Activated CD8-positive, alpha-beta T cell treated with anti-CD3 and anti-CD28 coated beads, Interleukin-2, amount 10 ng/mL, durations not matched to agents 7 days and 5 days (primary cell): ENCODE measurements at places on chromosomes 6 and 20. TPM values are rescaled to one million over a fixed set of nuclear protein-coding genes. Genes with fewer than 3 reads are reported as not detected.

The WFDC5 gene
- total RNA-seq, result not detected

The HELZ2 gene
- total RNA-seq, result 99.1 TPM

The MAS1 gene
- not detected for total RNA-seq

The GRM4 gene
- not detected for total RNA-seq

The MOXD1 gene
- not detected for total RNA-seq

The SLC22A7 gene
- total RNA-seq, result not detected

The PLCB4 gene
- not detected for total RNA-seq

The ASIP gene
- total RNA-seq, result not detected

The OPRM1 gene
- total RNA-seq, result not detected

The PGC gene
- not detected for total RNA-seq

The FRMD1 gene
- not detected for total RNA-seq

The LTB gene
- 613 TPM for total RNA-seq

- no peak for DNase-seq
These were observed 137.5 kb upstream of the AGPAT4 start for GRCh38 chr6:161411265-161411944.

GRCh38 chr6:14595751-14596150 is 478.2 kb downstream of the CD83 start:
- no peak for DNase-seq

GRCh38 chr6:15331629-15332251 is 85.9 kb downstream of the JARID2 start:
- no peak for DNase-seq

GRCh38 chr6:119966484-119966883 is 616.9 kb upstream of the MAN1A1 start:
- DNase-seq, result peak; percentile 37

- DNase-seq, result no peak
These were observed 235.7 kb downstream of the MYLK4 start for GRCh38 chr6:2514965-2515543.

GRCh38 chr6:89198235-89198634 is 18.9 kb downstream of the GABRR1 start:
- no peak for DNase-seq

- no peak for DNase-seq
These were observed 5.4 kb upstream of the POU3F2 start for GRCh38 chr6:98828941-98829411.

- no peak for DNase-seq
These were observed 26.6 kb upstream of the FBXL4 start for GRCh38 chr6:98974309-98974708.

GRCh38 chr6:39084506-39084905 is 30.5 kb downstream of the SAYSD1 start:
- DNase-seq, result no peak

- DNase-seq, result no peak
These were observed 530.4 kb upstream of the MARCKS start for GRCh38 chr6:113326781-113327180.

DNA sequence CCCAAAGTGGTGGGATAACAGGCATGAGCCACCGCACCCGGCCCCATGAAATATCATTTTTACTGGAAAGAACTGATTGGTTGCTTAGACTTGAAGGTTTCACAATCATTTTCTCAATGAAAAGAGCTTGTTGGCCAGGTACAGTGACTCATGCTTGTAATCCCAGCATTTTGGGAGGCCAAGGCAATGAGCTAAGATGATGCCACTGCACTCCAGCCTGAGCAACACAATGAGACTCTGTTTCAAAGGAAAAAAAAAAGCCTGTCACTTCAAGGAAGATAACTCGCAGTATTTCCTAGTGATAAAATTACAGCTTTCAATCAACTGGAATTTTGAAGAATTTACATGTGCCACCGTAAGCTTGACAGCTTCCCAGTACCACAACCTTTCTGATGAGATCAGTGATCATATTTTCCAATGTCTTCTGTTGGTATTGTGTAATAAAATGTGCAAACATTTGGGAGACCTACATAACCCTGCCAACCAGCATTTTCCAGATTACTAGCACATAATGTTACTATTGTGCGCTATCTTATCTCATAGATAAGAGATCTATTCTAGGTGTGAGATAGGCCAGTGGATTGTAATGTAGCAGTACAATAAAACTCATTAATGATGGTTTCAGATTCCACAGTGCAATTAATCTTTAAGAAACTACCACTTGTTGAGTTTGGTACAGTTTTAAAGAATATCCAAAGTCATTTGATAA is 7.2 kb downstream of the PNLDC1 start:
- DNase-seq, result no peak

DNA sequence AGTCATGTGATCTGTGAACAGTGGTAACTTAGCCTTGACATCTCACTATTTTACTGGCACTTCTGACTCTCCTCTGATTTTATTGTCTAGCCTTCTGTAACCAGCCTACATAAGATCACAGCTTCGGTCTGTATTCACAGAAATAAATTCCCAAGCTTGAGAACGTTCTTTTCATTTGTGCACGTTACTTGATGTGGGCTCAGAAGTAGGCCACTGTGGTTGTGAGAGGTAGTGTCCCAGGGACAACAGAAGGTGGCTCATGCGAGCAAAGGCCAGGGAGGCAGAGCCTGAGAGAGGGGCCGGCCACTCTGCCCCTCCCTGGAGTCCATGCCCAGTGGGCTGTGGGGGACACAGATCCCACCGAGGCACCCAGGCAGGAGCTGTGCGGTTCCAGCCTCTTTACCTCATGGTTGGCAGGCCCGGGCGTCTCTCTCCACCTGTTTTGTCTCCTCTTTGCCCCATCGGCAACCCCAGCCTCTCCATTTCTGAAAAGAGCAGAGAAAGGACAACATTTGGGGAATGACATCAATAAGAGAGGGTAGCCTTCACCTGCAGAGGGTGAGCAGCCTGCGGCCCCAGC is 207.5 kb upstream of the CST7 start:
- peak; percentile 16 for DNase-seq

GRCh38 chr6:41658636-41659035 is 20.4 kb downstream of the MDFI start:
- DNase-seq, result no peak

DNA sequence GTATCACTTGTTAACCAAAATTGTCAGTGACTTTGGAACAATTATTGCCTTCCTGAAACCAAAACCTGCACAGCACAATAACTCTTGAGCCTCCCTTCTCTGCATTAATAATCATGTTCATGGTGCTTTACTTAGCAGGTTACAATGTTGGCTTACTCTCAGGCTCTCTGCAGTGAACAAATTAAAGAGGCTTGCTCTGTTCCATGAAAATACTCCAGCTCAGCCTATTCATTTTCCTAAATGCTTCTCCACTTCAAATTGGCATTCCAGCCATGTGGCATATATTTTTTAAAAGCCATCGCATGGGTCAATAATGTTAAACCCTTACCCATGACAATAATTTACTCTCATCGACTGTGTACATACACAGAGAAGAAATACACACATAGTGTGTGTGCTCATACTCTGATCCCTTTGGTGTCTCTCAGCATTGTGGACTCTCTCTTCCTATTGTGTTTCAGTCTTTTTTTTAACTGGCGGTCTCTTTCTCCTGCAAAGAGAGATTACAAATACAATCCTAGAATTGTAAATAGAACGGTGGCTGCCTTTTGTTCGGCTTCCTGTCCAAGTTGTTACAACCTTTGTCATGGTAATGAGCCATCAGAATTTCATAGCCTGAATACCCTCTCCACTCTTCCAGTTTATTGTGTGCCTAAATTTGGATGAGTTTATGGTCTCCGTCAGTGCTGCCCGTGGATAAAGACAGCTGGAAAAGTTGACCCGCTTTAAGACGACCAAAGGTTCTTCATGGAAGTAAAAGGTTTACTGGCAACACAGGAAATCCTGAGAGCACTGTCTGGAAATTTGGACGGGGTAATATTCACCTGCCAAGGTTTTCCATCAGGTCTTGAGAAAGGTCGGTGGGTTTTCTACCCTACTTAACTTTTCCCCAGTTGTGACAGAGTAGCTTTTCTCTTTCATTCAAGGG is 263.6 kb downstream of the CD83 start:
- DNase-seq, result no peak

DNA sequence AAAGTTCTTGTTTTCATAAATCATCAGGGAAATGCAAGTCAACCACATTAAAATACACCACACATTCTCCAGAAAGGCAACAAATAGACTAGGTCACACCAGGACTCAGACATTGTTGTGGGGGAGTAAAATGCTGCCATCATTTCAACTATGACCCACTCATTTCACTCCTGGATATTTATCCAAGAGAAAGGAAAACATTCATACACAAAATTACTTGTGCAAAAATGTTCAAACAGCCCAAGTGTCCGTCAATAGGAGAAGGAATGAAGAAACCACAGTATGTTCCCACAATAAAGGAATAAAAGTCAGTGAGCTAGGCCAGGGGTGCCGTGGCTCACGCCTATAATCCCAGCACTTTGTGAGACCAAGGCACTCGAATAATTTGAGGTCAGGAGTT is 81.5 kb upstream of the QKI start:
- DNase-seq, result no peak

DNA sequence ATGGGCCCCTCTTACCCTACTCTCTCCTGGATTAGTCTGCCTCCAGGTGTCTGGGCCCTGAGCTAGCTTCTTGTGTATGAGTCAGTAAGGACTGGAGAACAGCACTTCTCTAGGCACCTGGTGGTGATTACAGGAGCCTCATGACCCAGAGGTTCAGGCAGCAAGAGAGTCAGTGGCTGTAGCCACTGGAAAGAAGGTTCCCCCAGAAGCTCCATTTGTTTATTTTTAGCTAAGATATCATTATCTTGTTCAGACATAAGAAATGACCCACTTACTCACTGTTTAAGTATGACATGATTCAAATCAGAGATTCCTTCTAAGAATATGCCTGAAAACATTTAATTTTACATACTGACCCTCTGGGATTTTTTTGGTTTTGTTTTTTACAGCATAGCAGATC is 23.6 kb upstream of the SLC4A11 start:
- DNase-seq, result no peak

DNA sequence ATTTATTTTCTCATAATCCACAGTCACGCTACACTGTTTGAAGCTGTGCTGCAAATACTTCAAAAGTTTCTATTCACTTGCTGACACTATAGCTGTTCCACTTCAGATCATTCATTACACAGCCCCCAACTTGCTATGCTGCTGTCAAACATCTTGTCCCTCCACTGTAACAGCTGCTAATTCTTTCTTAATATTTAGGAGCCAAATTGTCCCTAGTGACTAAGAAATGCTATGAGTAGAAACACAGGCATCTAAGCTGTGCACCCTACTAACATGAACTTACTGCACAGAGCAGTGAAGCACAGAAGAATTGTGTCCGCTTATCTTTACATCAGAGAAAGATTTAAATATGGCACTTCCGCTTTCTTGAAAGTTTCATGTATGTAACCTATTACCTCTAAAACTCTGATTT is 91.3 kb downstream of the PDE10A start:
- DNase-seq, result no peak

DNA sequence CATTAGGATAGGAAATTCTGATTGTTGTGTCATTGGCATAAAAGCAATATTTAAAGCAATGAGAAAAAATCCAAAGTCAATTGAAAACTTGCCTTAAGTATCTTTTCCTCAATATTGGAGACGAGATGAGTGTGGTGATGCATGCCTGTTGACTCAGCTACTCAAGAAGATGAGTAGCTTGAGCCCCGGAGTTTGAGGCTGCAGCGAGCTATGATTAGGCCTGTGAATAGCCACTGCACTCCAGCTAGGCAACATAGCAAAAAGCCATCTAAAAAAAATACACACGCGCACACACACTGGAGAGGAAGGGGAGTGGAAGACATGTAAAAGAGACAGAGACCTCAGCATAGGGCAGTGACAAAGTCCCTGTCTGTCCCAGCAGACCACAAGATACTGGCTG is 9.7 kb upstream of the MARCKS start:
- DNase-seq, result no peak

GRCh38 chr6:159595173-159595572 is 97.9 kb downstream of the SOD2 start:
- no peak for DNase-seq

DNA sequence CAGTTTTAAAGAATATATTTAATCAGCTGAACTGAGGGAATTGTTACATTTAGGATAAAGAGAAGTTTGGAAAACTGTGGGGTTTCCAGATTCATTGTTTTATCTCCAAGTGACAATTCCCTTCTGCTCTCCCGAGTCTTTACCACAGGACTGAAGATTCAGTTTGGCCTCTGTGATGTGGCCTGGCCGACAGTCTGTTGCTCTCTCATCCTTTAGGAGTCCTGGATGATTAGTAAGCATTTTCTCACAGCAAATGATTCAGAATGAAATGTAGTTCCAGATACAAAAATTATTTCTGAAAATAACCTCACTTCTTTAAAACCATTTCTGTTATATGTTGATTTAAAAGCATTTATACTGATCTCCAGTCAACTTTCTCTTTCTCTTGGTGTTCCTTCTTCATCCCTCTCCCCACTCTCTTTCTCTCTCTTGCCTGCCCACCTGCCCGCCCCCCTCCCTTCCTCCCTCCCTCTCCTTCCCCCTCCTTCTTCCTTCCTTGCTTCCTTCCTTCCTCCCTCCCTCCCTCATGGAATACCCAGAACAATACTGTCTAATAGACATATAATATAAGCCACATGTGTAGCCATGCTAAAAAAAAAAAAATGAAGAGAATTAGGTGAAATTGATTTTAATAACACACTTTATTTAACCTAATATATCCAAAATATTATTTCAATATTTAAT is 254.9 kb downstream of the PRL start:
- DNase-seq, result no peak

DNA sequence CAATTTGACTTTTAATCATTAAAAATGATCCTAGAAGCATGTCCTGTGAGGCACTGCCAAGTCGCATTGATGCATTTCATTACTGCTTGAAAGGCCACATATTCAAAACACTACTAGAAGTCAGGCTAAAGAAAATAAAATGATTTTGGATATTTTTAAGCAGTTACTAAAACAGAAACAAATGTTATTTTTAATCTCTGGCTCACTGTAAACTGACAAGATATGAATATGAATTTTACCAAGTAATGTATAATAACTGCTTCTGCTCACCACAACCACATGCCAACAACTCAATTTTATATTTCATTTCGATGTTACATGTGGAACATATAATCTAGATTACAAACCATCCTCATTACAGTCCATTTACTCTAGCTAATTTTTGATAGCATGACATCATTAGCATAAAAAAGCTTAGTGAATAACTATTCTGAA is 90.6 kb downstream of the ATXN1 start:
- DNase-seq, result no peak

- DNase-seq, result no peak
These were observed 319.6 kb upstream of the ARID1B start for GRCh38 chr6:156457601-156458000.

DNA sequence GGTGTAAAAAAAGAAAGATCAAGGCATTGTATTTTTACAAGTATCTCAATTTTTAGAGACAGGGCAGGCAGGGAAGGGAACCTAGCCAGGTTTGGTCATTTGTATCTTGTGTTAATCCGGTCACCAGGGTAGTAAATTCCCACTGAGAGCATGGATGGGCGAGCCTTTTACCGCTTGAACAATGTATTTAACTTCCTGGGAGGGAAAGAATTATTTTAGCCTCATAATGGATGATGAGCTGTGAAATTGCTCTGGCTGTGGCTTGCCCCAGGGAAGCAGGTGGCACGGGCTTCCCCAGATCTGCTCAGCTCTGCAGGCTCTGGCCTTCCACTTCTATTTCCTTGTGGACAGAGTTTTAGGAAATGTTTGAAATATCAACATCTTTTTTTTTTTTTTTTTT is 72.9 kb downstream of the TOX2 start:
- no peak for DNase-seq

GRCh38 chr6:5997420-5997987 is 9.2 kb downstream of the NRN1 start:
- no peak for DNase-seq
